ENCODE measurements at places on chromosomes 6 and 20.

- no peak for DNase-seq
These were observed 289.6 kb upstream of the CDH4 start for GRCh38 chr20:60962367-60963045.

DNA sequence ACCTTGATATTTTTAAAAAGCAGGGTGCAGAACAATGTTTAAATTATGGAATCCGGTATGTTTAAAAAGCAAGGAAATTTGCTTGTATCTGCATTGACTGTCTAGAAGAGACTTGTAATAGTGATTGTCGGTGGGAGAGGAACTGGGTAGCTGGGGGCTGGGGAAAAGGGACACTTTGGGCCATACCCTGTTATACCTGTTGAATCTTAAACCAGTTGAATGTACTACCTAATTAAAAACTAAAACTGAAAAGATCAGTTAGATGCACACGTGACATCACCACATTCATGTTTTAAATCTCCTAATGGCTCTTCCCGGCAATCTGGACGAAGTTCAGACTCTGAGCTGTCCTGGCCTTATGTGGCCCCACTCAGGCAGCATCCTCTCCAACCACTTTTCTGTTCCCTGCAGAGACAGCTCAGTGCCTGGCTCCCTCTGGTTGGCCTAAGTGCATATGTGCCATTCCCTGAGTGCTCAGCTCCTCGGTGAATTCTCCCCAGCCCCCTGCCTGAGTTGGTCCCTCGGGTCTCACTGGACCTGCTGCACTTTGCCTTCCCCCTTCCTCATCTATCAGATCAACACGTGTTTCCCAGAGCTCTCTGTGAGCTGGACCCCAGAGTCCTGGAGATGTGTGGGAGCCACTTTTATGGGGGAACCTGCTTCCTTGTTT lies 36.3 kb downstream of the SLC52A3 start:
- no peak for DNase-seq

DNA sequence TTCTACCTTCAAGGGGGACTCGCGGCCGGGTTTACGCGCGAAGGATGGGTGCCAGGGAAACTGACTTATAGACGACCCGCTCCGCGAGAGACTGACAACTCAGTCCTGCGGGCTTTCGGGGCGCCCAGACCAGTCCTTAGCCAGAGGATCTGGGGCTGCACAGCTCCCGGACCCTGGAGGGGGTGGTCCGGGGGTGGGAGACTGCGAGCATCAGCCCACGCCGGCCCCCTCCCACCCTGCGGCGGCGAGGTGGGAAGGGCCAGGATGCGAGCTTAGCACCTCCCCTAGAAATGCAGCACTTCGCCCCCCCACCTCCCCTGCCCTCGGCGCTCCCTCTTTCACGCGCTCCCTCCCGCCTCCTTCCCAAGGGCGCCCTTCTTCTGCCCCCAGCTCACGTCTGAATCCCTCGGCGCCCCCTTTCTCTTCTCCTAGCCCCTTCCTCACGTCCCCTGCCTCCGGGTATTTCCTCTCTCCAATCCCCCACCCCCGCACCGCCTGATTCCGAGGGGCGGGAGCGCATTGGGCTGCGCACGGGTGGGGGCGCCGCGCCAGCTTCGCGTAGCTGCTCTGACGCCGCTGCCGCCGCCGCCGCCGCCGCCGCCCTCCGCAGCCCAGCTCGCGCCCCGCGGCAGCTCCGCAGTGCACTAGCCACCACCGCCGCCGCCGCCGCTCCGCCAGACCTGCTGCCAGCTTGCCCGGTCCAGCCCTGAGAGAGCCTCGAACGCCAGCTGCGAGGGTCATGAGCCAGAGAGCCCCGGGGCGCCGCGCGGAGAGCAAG lies at the start of gene SLC32A1:
Gene SLC32A1 (plus strand): TSS at position 639 of the 778 bp plus-strand sequence. CDS start 239 bp downstream, outside the sequence.
- DNase-seq: no peak

DNA sequence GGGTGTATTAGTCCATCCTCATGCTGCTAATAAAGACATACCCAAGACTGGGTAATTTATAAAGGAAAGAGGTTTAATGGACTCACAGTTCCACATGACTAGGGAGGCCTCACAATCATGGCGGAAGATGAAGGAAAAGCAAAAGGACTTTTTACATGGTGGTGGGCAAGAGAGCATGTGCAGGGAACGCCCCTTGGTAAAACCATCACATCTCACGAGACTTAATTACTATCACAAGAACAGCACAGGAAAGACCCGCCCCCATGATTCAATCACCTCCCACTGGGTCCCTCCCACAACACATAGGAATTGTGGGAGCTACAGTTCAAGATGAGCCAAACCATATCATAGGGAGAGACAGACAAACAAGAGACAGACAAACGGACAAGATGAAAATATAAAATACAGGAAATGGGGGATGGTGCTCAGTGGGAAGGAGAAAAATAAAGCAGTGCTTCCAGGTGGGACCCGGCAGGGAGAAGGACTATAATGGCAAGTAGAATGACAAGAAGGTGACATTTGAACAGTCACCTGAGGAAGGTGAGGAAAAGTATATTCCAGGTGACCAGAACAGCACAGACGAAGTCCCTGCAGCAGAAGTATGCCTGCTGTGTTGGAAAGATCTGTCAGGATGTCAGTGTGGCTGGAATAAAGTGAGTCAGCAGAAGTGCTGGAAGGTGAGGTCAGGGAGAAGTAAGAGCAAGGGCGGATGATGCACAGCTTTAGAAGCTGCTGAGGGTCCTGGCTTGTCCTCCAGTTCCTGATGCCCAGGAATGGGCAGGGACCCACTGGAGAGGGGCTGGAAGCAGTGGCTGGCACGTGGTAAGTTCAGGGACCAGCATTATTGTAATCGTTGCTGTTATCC lies 61.1 kb downstream of the SLC2A10 start:
- no peak for DNase-seq

GRCh38 chr6:157246771-157247484 lies 76.4 kb downstream of the TMEM242 start:
- DNase-seq: no peak

- DNase-seq: no peak
These were observed 10.9 kb downstream of the HIVEP2 start for GRCh38 chr6:142934106-142934505.

- no peak for DNase-seq
These were observed 302.1 kb downstream of the BTBD3 start for GRCh38 chr20:12219798-12220197.

DNA sequence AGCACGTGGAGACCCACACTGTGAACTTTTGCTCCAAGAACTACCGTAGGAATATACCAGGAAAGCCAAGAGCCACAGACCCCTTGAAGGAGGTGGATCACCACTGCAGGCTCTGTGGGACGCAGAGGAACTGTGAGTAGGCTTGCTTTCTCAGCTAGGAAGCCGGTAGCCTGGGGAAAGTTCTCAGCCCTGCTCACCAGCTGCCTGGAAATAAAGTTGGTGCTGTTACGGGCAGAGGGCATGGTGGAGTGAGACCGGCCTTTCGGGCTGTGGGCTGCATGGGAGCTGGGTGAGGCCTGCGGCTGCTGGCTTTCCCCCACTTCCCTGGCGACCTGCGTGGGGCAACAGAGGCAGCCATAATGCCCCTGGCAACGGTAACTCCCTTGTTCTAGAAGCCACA lies 373.0 kb upstream of the RUNX2 start:
- no peak for DNase-seq

GRCh38 chr6:165849534-165850430 lies 186.7 kb upstream of the PDE10A start:
- DNase-seq: no peak
